Left lobe of liver (tissue), 2 donors: ENCODE measurements at places on chromosomes 2 and 18. TPM values are rescaled to one million over a fixed set of nuclear protein-coding genes. Genes with fewer than 3 reads are reported as not detected.

The TMEM247 gene
- total RNA-seq: not detected

The AMER3 gene
- not detected for total RNA-seq

The CSRNP3 gene
- total RNA-seq: 2.6 TPM

The TMEM182 gene
- total RNA-seq: 1.6 TPM

The IL1F10 gene
- total RNA-seq: not detected

The PTPRN gene
- total RNA-seq: not detected

The POTEC gene
- total RNA-seq: not detected

The TUBA4A gene
- 29.0 TPM for total RNA-seq

The SRD5A2 gene
- total RNA-seq: 7.6 TPM

The COL4A4 gene
- total RNA-seq: 2.1 TPM

The MAP2 gene
- 2.3 TPM for total RNA-seq

The RPRM gene
- not detected for total RNA-seq

The BOK gene
- total RNA-seq: 95.8 TPM

The SLC14A1 gene
- total RNA-seq: 0.96 TPM

The RIT2 gene
- total RNA-seq: not detected

The LIMS2 gene
- total RNA-seq: 31.0 TPM

The SERPINB11 gene
- total RNA-seq: not detected

The ALPI gene
- total RNA-seq: not detected

The RAB6C gene
- not detected for total RNA-seq

The MGAT5 gene
- 7.5 TPM for total RNA-seq

The EGR4 gene
- total RNA-seq: not detected

The AQP12B gene
- total RNA-seq: not detected

The DUSP19 gene
- 1.2 TPM for total RNA-seq

The TEX44 gene
- total RNA-seq: not detected

The CLEC4F gene
- total RNA-seq: not detected

The LRRTM1 gene
- not detected for total RNA-seq

The FAP gene
- 0.58 TPM for total RNA-seq
